ENCODE measurements at places on chromosomes 3 and 15. TPM values are rescaled to one million over a fixed set of nuclear protein-coding genes. Genes with fewer than 3 reads are reported as not detected.

- DNase-seq: no peak
Observed at GRCh38 chr15:41809121-41809520, 18.8 kb upstream of the JMJD7 start.

The HDC gene
- total RNA-seq: not detected

DNA sequence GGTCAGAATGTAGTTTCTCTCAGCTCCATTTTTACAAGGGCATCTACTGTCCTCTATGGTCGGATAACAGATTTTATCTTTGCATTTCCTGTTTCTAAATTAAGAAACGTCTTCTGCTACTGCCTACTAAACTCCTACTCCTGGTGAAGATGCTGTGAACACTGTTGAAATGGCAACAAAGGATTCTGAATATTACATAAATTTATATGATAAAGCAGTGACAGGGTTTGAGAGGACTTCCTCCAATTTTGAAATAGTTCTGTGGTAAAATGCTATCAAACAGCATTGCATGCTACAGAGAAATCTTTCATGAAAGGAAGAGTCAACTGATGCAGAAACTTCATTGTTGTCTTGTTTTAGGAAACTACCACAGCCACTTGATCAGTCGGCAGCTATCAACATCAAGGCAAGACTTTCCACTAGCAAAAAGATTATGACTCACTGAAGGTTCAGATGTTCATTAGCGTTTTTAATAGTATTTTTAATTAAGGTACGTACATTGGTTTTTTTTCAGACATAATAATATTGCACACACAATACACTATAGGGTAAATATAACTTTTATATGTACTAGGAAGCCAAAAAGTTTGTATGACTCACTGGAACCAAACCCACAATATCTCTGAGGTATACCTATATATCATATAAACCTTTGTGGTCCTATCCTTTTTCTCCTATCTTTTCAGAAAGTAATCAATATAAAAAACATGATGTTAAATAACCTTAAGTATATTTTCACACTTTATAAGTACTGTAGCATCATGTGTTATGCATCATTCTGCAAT is 156.1 kb downstream of the STAG1 start:
- no peak for DNase-seq

DNA sequence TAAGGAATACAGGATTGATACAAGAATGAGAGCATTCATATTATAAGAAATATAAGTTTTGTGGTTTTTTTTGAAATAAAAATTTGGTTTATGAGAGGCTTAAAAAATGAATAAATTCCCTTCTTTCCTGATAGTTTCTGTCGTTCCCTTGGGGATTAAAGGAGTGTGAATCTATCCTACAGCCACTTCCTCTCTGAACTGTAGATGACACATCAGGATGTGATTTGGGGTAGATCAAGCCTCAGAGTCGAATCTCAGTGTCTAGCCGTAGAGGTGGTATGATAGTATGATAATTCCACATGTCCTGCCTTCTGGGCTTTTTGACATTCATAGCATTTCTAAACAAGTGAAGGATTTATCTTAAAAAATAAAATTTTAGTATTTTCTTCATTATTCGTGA is 343.1 kb downstream of the LPP start:
- DNase-seq: no peak

DNA sequence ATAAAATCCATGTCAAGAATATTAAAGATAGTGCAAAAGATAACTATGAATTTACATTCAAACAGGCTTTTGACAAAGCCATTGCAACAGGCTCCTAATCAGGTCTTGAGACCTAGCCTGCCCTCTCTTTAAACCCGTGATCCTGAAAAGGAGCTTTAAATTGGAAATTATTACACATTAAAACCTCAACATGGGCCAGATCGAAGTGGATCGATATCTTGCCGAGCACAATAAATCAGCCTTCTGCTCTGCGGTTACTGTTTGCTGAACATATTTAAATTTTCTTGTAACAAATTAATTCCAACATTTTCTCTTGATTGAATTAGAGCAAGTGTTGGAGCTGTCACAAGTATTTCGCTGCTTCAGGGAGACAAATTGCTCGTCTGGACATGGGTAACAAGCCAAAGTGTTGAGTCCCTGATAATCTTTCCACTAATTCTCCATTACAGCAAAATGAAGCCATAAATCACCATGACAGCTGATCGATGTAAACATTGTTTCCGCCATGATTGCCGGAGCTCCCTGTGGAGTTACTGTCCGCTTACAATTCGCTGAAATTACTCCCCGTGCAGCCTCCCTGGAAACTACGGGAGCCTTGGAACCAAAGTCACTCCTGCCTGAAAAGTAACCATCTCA is 47.6 kb downstream of the SHOX2 start:
- no peak for DNase-seq

DNA sequence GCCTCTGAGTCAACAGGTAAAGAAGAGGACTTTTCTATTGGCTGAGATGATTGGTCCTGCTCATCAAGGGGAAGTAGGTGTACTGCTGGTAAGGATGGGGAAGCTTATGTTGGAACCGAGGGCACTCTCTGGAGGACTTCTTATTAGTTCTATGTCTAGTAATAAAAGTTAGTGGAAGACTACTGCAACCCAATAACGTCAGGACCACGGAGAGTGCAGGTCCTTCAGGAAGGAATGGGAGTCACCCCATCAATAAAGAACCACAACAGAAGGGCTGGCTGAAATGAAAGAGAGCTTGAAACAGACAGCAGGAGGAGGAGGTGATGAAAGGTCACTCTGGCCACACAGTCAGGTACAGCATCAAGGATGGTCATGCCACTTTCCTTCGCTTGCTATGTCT is 68.8 kb upstream of the PRR23E start:
- peak; percentile 8 for DNase-seq

GRCh38 chr3:169252535-169252934 is 411.0 kb downstream of the MECOM start:
- no peak for DNase-seq

The NR2E3 gene
- total RNA-seq: 0.45 TPM

DNA sequence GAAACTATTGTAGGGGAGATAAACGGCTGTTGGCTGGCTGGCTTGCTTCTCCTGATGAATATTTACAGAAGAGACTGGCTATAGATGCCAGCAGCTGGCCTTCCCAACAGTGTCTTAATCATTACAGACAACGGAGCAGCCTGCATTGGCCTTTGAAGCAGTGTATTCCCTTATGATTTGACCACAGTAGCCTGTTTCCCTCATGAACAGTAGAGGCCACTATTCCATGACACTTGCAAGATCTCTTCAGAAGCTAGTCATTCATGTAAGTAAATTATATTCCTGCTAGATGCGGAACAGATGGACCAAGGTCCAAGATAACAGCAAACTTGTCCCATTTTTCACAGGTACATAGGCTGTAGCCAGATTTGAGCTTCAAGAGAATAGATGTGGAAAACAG is 47.3 kb downstream of the TMCO5A start:
- DNase-seq: peak; percentile 67

DNA sequence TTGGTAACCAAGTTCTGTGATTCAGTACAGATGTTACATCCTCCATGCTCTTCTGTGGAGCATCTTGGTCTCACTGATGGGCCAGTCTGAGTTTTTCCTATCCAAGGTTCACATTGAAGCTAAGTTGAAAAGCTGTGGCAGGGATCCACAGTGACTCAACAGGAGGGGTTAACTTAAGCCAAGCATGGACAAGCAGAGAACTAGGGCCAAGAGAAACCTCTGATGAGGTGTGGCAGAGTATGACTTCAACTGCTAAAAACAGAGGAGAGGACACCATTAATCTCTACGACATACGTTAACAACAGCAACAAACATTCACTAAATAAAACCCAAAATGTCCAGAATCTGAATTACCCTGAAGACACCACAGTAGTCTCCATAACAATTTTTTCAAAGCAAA is 268.1 kb upstream of the UBE2E2 start:
- peak; percentile 2 for DNase-seq

GRCh38 chr3:112111785-112112402 is 21.2 kb downstream of the GCSAM start:
- DNase-seq: peak; percentile 71

GRCh38 chr3:39183211-39184080 is 8.9 kb downstream of the XIRP1 start:
- no peak for DNase-seq

GRCh38 chr3:13474776-13475303 is 5.3 kb upstream of the HDAC11 start:
- no peak for DNase-seq

DNA sequence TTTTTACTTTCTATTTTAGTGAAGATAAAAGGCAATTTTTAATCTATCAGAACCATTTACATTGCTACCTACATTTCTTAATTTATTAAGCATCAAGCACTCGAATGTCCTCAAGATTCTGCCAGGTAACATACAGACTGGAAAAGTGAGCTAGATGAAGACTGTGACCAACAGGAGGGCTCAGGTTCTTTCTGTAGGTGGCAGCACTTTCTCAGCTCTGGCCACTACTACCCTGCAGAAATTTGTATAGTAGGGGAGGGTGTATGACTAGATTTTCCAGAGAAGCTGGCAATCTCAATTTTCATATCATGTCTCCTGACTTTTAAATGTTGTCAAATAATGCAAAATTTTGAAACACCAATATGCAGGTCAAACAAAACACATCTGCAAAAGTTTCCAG is 165.0 kb upstream of the SUCLG2 start:
- peak; percentile 7 for DNase-seq

The IL17RB gene
- total RNA-seq: 1.4 TPM

DNA sequence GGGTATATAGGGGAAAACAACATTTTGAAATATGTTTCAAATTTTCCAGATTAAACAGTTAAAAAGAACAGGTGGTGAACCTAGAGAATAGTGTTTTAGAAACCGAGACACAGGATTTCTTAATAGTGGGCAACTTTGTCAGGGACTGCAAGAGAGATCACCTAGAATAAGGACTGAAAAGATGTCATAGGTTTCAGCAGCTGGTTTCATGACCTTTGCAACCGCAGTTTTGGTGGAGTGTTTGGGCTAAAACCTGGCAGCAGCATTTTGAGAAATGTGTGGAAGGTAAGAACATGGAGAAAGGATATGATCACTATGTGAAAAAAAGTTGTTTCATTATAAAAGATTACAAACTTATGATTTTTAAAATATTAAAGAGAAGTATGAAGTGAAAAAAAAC is 34.9 kb downstream of the PRKCI start:
- DNase-seq: no peak

GRCh38 chr3:102084704-102085103 is 235.4 kb downstream of the NFKBIZ start:
- no peak for DNase-seq

- peak; percentile 15 for DNase-seq
Observed at GRCh38 chr3:186869253-186870100, 27.0 kb downstream of the ADIPOQ start.

The PLSCR5 gene
- total RNA-seq: not detected

All from renal cortical epithelial cell (primary cell).